ENCODE measurements at places on chromosomes 2 and 18.

- DNase-seq, result no peak
Observed at GRCh38 chr18:58756596-58757240, 85.5 kb downstream of the MALT1 start.

GRCh38 chr2:156350374-156351142, 18.0 kb upstream of the NR4A2 start:
- DNase-seq, result no peak

DNA sequence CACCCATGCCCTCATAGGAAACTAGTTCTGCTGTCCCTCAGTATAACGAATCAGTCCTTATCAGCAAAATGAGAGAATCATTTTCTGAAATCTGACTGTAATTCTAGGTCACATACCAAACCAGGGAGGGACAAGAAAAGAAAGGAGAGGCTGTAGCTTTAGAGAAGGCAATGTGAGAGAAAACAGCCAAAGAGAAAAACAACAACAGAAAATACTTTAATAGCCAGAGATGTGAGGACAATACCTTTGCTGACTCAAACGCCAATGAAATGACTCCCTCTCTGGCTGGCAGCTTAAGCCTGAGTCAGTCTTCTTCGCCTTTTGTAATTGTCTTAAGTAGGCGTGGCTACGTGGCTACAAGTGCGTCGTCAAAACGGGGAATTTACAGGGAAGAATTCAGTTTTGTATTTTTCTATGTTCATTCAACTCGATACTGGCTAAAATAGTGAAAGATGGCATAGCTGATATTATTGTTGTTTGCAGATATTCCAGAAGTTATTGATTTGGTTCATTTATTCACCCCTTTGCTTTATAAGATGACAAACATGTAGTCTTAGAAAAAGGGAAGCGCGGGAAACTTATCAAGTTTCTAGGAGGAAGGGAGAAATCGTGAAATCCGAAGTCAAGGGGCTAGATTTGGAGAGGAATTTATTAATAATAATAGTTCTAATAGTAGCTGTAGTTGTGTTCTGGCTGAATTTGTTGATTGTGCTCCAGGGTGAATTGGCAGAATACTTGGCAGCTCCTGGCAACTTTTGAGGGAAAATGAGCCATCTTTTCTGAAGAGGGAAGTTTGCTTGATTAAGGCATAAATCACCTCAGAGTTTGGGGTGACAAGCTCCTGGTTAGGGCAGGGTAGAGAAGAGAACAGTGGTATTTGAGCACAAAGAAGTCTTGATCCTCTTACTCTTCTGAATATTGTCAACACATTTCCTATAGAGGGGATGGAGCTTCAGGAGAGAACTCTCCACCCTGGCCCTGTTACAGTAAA, at the start of gene IL1A:
TSS of gene IL1A (minus strand) at position 295 of the 991 bp plus-strand sequence. CDS start 723 bp downstream, outside the sequence.
- no peak for DNase-seq

DNA sequence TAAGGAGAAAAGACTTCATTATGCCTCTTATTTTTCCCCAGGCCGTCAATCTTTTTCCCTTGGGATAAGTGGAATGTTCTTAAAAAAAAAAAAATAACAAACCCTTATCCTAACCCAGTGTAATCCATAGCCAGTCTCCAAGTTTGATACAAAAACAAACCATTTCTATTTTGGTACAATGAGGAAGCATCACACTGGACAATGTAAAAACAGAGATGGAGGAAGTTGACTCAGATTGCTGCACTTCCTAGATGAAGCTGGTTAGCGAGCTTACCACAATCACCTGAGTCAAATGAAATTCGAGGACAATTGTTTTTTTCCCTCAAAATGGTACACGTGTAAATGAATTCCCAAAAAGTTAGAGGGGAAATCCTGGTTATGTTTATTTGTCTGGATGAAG, 259.7 kb downstream of the TCF4 start:
- DNase-seq, result no peak

DNA sequence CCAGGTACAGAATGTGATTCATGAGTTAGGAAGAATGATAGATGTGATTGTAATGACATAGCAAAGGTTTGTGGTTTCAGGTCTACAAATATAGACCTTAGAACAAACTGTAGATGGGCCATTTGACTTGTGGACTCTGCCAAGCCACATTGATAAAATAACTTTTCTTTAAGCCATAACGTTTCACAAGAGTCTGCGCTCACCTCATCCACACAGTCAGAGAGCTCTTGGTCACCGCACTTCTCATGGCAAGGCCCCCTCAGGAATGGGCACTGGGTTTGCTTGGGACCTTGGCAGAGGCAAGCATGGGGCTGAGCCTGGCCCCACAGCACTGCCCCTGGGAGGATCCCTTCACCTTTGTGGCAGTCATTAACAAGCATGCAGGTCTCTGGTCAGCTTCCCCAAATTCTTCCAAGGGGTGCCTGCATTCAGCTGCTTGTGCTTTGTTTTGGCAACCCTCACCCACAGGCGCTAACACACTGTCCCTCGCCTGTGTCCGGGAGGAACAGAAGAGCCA, 14.0 kb downstream of the ARMC9 start:
- no peak for DNase-seq

- DNase-seq, result no peak
Observed at GRCh38 chr2:218879776-218880101, 913 bp upstream of the WNT10A start.

DNA sequence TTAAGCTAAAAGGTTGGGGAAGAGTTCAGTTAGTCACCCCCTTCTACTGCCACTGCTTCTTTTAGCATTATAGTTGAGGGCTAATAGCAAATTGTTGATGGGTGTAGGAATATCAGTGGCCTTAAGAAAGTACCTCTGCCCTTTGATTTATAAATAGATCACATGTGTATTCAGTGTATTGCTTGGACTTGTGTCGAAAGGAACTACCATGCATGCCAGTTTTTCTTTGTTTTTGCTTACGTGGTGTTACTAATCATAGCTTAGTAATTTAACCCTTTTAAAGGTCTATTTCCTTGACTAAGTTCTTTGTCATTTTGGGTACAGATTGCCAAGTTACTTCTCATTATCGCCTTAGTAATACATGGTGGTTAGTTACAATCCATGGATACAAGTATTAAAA, 85.6 kb downstream of the MIB1 start:
- DNase-seq, result no peak

GRCh38 chr2:202009019-202009481, 24.6 kb upstream of the FZD7 start:
- no peak for DNase-seq

DNA sequence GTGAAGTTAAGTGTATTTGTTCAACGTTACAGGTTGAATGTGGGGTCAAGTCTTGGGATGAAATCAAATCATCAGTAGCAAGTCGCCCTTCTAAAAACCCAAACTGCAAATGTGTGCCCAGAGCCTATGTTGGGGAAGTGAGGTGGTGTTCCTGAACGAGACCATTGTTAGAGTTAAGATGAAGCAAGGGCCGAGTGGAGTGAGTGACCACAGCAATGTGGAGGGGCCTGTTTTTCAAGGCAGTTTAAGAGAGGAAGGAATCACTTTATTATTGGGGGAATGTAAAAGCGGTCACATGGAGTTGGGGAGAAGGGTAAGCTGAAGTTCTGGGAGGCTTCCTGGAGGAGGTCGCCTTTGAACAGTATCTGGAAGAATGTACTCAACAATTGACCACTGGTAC, 68.5 kb downstream of the MYCN start:
- DNase-seq, result no peak

DNA sequence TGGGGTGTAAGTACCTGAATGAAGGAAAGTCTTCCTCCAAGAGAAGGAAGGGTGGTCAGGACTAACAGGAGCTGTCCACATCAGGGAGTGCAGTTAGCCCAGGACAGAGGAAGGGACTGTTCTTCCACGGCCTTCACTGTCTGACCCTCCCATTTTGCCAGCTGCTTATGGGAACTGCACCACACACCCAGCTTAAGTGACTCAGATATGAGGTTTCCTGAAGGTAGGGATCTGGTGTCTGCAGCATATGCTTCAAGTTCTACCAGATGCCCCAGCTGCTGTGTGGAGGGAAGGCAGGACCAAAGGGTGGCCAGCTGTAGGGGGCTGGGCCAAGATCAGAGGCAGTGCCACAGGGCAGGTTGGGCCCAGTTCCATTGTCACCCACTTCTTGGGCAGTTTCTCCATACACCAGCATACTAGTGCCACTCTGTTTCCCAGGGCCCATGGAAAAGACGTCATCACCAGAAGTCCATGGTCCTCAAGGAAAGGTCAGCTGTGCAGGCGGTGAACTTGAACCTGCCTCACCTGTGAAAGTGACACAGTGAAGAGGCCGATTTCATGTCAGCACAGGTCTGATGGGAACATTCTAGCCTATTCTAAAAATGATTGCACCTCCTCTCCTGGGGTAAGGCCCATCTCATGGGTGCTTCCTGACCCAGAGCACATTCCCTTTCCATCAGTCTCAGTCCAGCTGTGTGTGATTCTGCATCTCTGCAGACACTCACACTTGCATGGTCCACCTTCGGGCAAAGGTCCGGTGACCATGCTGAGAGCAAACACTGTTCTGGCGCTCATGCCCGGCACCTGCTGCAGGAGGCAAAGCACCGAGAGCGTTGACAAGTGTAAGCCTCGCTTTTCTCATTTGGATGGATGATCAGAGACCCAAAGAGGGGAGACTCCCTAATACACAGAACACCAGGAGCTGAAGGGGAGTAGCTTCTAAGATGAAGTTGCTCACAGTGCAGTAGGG, 68.0 kb downstream of the ACAA2 start:
- no peak for DNase-seq

DNA sequence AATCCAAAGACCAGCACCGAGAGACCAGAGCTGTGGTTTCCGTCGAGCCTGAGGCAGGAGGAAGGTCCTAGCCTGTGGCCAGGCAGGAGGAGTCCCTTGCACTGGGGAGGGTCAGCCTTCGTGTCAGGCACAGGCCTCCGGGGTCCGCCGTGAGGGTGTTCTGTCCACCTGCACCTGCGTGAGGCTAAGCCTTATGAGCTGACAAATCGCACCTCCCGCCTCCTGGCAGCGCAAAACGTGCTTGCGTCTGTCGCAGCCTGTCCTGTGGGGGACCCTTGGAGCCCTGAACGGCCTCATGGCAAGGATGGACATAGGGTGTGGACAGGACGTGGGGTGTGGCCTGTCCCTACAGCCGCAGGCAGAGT, 73.3 kb downstream of the KCNG2 start:
- DNase-seq, result no peak

DNA sequence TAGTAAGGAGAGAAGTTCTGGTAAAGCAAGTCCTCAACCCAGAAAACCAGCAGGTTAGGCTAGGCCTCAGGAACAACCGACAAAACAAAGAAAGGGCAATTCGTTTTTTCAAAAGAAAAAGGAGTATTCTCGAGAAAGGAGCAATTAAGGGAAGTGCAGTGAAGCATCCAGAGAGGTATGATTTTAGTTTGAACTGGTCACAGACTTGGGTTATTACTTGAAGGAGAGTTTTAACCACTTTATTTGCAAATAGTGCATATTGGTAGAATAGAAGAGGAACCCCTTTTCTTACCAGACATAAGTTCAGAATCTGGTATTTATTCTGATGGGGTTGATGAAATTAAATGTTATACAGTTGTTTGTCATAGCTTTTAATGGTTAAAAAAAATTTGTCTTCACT, 110.0 kb upstream of the GCFC2 start:
- no peak for DNase-seq

DNA sequence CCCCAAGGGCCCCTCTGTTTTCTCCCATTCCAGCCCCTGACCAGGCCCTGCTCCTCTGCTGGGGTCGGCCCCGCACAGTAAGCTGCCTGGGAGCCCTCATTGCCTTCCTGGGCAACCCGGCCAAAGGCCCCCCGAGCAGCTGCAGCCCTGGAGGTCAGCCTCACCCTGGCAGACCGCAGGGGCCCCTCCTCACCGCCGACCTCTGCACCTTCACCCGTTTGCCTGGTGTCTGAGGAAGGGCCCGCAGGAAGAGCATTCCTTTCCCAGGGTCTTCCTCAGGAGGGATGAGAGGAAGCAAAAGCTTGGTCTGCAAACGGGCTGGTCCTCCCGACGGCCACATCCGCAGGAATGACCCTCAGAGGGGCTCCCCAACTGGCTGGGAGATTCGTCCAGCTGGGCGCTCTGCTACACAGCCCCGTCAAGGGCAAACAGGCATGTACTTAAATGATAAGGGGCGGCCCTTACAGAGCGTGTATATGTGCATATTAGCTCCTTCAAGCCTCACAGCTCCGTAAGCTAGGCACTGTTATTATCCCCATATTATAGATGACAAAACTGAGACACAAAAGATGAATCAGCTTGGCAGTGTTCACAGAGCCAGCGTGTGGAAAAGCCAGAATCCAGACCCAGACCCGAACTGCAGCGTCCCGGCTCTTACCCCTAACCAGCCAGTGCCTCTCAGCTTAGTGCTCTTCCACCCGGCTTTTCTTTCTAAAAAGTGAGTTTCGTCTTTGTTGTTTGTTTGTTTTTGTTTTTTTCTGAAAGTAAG, 52.8 kb downstream of the SLC4A1AP start:
- DNase-seq, result no peak

DNA sequence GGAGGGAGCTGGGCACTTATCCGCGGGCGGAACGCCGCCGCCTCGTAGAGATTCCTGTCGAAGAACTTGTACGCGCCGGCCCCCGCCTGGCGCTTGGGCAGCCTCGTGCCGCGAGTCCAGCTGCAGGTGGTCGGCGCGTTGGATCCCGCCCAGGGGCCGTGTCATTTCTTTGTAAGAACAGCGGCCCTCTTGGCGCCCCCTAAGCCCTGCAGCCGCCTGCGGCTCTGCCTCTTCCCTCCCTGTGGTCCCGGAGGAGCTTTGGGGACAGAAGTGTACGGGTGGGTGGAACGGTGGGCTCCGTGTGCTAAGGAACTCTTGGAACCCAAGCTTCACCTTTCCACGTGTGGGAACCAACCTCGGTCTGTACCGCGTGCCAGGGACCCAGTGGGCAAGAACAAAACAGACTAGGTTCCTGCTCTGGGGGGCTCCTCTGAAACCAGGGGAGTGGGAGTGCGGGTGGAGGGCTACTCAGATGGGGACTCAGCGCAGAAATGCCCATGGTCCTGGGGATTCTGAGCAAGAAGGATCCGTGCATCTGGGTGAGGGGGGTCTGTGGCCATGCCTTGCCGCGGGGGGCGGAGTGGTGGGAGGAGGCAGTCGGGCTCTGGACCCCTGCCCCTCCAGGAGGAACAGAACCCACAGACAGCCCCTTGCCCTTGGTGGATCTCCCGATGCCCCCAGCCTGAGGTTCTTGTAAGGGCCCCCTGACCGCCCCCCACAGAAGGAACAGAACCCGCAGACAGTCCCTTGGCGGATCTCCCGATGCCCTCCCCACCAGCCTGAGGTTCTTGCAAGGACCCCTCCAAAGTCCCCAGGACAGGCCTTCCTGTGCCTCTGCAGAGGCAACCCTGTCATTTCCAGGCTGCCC, 1.5 kb downstream of the GPC1 start:
- DNase-seq, result no peak

DNA sequence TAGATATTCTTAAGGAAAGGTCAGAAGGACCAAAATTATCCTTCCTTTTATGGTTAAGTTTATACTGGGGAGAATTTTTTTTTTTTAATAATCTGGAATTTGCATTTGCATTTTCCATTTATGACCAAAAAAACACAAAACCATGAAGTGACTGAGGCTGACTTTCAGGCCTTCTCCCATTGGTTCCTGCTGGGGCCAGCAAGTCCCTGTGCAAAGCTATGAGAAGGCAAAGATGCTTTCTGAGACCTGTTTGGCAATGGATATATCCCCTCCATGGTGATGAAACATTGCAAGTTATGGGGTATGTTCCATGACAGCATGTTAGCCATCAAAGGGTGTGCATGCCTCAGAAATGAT, 60.8 kb downstream of the KIAA2012 start:
- no peak for DNase-seq

All from cortex of kidney (tissue), 1 donor.